ENCODE measurements at places on chromosomes 11 and 22. TPM values are rescaled to one million over a fixed set of nuclear protein-coding genes. Genes with fewer than 3 reads are reported as not detected.

GRCh38 chr11:102666331-102666957 lies 39.1 kb downstream of the MMP27 start:
- peak; percentile 26 for DNase-seq

DNA sequence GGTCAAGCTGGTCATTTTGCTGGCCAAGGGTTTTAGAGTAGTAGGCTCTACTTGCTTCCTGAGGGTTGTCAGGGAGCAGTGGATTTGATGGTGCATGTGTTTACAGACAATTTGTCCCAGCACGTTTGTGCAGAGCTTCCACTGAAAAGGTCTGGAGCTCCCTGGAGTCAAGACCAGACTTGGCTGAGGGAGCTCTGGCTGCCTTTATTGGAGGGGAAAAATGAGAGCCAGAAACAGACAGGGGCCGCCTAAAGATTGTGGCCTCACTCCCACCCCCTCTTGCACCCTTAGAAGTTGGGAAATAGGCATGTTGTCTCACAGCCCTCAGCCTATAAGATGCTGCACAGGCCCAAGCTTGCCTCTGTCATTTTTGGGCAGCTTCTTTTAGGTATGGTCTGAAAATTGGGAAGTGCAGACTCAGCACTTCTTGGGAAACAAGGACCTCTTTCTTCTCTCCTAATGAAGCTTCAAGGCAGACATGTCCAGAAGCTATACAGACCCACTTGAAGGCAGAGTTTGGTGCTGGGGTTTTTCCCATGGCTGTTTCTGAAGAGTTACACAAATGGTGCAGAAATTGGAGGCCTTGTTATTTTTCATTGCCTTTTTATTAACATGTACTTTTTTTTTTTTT lies 55.1 kb downstream of the AMOTL1 start:
- no peak for DNase-seq

DNA sequence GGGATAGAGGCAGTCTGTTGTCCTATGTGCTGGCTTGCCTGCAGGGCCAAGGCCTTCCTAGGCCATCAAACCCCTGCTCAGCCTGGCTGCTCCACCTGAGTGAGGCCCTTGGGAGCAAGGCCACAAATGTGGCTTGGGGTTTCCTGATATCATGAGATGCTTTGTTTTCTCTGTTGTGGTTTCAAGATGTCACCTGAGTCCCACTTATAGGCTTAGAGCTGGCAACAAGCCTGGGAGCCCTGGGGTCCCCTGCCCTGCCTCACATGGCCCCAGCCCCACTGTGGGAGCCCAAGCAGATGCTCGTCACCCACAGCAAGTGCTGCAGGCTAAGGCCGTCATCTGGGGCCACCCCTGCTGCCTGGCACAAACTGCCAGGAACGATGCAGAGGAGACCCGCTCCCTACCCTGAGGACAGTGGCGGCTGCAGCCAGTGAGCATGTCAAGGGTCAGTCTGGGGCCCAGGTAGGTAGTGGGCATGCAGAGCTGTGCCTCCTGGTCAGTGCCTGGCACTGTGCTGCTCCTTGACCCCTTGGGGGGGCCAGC lies 75.4 kb upstream of the KCNQ1OT1 start:
- no peak for DNase-seq

The CRYBB2 gene
- total RNA-seq: not detected

DNA sequence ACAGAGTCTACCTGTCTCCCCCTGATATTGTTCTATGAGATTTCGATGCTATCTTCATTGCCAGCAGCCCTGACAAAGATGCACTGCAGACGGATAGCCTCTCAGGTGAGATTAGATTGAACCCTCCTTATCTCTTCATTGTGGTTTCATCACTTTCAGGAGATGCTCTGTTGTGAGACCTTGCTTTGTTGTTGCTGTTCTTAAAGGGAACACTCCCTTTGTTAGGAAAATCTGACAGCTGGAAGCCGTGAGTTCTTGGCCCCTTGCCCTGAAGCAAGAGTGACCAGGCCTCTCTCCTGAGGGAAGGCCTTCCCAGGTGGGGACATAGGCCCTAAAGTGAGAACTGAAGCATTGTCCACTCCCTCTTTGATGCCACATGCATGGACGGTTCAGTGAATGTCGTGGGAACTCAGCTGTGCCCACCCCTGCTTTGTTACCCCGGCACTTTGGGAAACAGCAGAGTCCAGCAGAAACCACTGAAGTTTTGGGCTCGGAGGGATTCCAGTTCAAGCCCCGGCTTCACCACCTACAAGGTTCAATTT lies 976.1 kb downstream of the TBC1D22A start:
- DNase-seq: no peak

DNA sequence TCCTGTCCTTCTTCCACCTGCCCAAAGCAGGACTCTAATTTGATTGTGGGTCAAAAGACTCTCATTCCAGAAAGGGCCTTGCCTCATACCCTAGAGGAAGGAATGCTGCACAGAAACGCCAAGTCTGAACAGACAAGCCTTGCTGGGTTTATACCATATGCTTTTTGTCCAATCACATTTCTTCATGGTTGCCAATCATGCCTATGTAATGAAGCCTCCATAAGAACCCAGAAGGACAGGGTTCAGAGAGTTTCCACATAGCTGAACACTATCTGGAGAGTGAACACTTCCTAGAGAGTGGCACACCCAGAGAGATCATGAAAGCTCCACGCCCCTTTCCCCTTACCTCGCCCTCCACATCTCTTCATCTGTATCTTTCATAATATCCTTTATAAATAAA lies 4.8 kb upstream of the SAA2 start:
- DNase-seq: no peak

DNA sequence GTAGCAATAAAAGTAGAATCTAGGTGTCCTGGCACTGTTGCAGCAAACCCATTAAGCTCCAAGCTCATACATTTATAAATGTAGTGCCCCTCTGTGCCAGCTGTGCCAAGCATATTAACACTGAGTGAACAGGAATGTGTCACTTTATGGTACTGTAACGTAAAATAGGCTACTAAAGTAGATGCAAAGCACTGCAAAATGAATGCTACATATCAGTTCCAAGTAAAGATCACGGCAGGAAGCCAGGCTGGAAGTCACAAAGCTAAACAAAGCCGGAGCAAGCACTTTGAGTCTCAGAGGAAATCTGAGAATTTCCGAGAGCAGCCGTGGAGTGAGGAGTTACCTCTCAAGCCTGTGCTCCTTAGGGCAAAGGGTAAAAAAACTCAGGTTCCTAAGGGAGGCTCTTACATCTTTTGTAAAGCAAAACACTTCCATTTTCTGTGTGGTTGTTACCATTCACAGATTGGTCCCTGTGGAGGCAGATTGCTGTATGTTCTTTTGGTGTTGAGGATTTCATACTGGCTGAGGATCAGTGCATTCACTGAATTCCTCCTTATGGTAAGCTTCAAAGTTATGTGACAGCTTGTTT lies 85.7 kb downstream of the WNT11 start:
- no peak for DNase-seq

- DNase-seq: no peak
Observed at GRCh38 chr11:33005175-33005574, 10.5 kb upstream of the DEPDC7 start.
